ENCODE measurements at places on chromosomes 4 and X. TPM values are rescaled to one million over a fixed set of nuclear protein-coding genes. Genes with fewer than 3 reads are reported as not detected.

Gene CT45A10
- not detected for polyA plus RNA-seq

Gene KLF8
- 6.1 TPM for polyA plus RNA-seq

Gene USP53
- polyA plus RNA-seq = 8.4 TPM

Gene MTNR1A
- polyA plus RNA-seq = not detected

- H3K36me3 ChIP-seq = no peaks in the 10 kb centered on the region
- no peak for DNase-seq
- peaks cover 6% of the 10 kb centered on the region for H3K4me1 ChIP-seq
- H3K4me3 ChIP-seq = no peak overlapping the region
- H3K27ac ChIP-seq = no peak overlapping the region
Measured at GRCh38 chr4:76449833-76450232, 14.8 kb downstream of the SHROOM3 start.

Gene AMTN
- not detected for polyA plus RNA-seq

GRCh38 chr4:1978226-1978625 lies 30.5 kb downstream of the NELFA start:
- H3K4me3 ChIP-seq = no peak overlapping the region
- H3K27me3 ChIP-seq = no peaks in the 10 kb centered on the region
- peak; percentile 25 for DNase-seq
- no peak overlapping the region for H3K27ac ChIP-seq
- H3K36me3 ChIP-seq = peaks cover 2% of the 10 kb centered on the region
